ENCODE measurements at places on chromosomes 7 and 10.

DNA sequence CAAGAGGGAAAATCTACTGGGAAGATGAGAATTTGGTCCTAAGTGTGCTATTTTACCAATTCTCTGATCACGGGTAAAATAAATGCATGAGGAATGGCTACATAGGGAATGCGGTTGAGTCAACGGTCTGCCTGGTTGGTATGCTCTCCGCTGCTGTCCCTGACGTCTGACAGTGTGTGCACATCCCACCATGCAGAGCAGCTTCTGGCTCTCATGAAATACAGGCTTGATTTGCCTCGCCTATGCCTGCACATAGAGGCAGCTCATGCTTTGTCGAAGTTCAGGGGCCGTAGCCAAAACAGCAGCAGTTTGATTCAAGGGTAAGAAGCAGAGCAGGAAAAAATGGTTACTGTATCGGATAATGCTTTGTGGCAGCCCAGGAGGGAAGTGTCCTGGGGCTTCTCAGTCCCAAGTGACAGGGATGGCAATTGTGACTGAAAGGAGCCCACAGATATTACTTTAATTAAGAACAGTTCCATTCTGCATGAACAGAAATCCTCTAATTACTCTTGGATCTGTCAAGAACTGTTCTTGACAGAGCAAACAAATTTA lies 268.4 kb upstream of the SLC26A5 start:
- no peak for DNase-seq

DNA sequence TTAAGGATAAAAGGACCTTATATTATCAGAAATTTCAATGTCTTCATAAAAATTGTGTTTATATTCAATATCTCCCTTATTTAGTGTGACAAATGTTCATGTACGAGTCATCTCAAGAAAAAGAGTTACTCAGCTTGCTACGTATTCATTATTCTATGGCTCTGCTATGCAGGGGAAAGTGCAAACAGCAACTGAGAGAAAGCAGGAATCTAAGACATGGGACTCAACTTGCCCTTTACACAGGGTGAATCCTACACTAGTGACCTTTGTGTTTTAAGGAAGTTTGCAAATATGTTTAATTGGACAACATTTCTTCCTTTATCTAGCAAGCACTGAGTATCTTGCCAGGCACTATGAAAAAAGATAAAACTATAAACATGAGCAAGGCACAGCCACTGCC lies 104.7 kb downstream of the NPSR1 start:
- no peak for DNase-seq

- DNase-seq, result no peak
These were observed 299.2 kb upstream of the LRGUK start for GRCh38 chr7:133827707-133828623.

GRCh38 chr7:155456738-155457543 lies 988 bp upstream of the EN2 start:
- peak; percentile 83 for DNase-seq

DNA sequence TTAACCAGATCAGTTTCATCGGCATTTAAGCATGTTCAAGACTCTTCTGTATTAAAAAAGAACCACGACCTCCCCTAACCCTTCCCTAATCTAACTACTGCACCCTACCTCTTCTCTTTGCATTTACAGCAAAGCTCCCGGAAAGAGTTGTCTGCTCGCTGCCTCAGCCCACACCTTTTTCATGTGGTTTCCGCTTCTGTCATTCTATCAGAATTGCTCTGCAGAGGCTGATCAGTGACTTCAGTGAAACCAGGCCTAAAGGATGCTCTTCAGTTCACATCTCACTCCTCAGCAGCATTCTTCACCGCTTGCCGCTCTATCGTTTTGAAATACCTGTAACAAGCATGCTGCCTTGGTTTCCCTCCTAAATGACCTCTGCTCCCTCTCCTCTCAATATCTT lies 160.9 kb downstream of the SDK1 start:
- no peak for DNase-seq

GRCh38 chr10:22058201-22058600 lies 54.7 kb upstream of the DNAJC1 start:
- no peak for DNase-seq

DNA sequence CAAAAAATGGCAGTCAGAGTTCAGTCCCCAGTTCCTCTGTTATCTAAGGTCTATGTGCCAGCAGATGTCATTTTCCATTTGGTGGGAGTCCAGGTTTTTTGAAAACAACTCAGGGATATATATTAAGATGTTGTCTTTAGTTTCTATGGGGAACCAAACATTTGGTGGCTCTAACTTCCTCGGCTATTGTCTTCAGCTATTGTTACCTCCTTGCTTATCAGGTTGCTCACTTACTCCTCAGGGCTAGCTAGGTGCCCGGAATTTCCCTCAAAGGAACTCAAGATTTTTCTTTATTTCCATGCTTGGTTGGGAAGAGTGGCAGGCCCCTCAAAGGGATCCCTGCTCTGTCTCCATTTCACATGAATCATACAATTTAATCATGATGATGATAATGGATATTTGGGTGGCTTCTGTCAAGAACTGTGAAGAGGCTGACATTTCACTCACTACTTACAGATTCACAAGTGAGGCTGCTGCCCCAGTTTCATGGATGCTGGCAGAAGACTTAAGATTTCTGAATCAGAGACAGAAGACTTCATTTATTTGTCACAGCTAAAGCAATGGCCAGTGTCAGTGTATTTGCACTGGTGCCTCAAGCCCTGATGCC lies 182.8 kb downstream of the PKD1L1 start:
- no peak for DNase-seq

DNA sequence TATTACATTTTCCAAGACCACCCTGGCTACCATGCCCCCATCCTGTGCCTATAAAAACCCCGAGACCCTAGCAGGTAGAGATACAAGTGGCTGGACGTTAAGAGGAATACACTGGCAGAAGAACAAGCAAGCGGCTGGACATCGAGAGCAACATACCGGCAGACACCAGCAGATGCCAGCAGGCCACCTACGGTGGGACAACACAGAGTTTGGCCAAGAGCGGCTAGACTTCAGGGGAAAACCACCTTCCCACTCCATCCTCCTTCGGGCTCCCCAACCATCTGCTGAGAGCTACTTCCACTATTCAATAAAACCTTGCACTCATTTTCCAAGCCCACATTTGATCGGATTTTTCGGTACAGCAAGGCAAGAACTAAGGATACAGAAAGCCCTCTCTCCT lies 70.3 kb downstream of the ORC5 start:
- no peak for DNase-seq

GRCh38 chr7:143396182-143396581 lies 12.5 kb downstream of the EPHA1 start:
- DNase-seq, result no peak

- DNase-seq, result no peak
These were observed 128.5 kb downstream of the PLCE1 start for GRCh38 chr10:94122211-94122610.

- DNase-seq, result no peak
These were observed 37.8 kb downstream of the RSU1 start for GRCh38 chr10:16779384-16779915.

DNA sequence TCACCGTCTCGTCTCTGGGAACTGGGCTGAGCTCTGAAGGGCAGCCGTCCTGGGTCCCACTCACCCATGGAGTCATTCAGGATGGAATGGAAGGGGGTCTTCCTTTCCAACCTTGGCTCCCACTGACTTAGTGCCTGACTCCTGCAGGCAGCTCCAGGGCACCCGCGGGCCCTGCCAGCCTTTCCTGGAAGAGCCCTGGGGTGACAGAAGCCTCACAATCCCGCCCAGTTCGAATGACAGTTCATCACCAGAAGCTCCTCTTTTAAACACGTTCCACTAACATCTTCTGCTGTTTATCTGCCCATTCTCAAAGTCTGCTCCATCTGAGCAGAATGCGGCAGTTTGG lies 110.6 kb downstream of the TNS3 start:
- no peak for DNase-seq

GRCh38 chr10:11143242-11143641 lies 125.6 kb downstream of the CELF2 start:
- no peak for DNase-seq

DNA sequence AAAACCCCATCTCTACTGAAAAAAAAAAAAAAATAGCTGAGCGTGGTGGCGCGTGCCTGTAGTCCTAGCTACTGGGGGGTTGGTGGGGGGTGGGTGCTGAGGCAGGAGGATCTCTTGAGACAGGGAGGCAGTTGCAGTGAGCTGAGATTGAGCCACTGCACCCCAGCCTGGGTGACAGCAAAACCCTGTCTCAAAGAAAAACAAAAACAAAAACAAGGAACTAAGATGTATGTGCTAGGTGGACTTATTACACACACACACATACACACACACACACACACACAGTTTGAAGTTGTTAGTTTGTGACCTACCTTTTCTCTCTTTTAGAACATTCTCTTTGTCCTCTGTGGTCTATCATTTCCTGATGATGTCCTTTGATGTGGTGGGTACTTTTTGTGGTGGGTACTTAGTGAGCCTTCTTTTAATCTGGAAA lies 53.5 kb downstream of the EXOC6 start:
- DNase-seq, result no peak

Data from COLO829 (cell line).